Heart right ventricle (tissue), 16 donors: ENCODE measurements at places on chromosomes 12 and 14. TPM values are rescaled to one million over a fixed set of nuclear protein-coding genes. Genes with fewer than 3 reads are reported as not detected.

CLEC4D gene
- 0.31 TPM for total RNA-seq

INSM2 gene
- not detected for total RNA-seq

ADIPOR2 gene
- 41.1 TPM for total RNA-seq

PLEKHG3 gene
- 14.1 TPM for total RNA-seq

OVCH1 gene
- total RNA-seq, result 0.20 TPM

VWF gene
- 480 TPM for total RNA-seq

SRRM4 gene
- 0.38 TPM for total RNA-seq

FLVCR2 gene
- total RNA-seq, result 4.9 TPM

LEMD3 gene
- 10.6 TPM for total RNA-seq

SSTR1 gene
- 1.3 TPM for total RNA-seq

IGF1 gene
- 7.1 TPM for total RNA-seq

TPH2 gene
- total RNA-seq, result not detected

NOVA1 gene
- 7.6 TPM for total RNA-seq

DENND5B gene
- 45.2 TPM for total RNA-seq

LRRIQ1 gene
- total RNA-seq, result 0.14 TPM

LIN7A gene
- total RNA-seq, result 10.1 TPM

OR6C2 gene
- not detected for total RNA-seq

SELPLG gene
- 3.9 TPM for total RNA-seq

CCDC88C gene
- 8.4 TPM for total RNA-seq

ZNF605 gene
- total RNA-seq, result 9.3 TPM

TRIM9 gene
- 1.2 TPM for total RNA-seq

KRT6C gene
- not detected for total RNA-seq

POTEG gene
- not detected for total RNA-seq

PLEKHG7 gene
- not detected for total RNA-seq

DHRS2 gene
- total RNA-seq, result not detected

SUOX gene
- total RNA-seq, result 41.1 TPM

SLC41A2 gene
- 8.0 TPM for total RNA-seq

HOXC4 gene
- not detected for total RNA-seq

SCN8A gene
- total RNA-seq, result not detected

MIP gene
- total RNA-seq, result not detected

KCNC2 gene
- not detected for total RNA-seq

GPRC5D gene
- not detected for total RNA-seq

VRTN gene
- not detected for total RNA-seq

ARL6IP4 gene
- total RNA-seq, result 130 TPM

SYT1 gene
- total RNA-seq, result 0.15 TPM

LGALS3 gene
- total RNA-seq, result 150 TPM

KLRF1 gene
- not detected for total RNA-seq

GPR132 gene
- total RNA-seq, result 0.55 TPM

BDKRB1 gene
- not detected for total RNA-seq

SLC6A12 gene
- 0.87 TPM for total RNA-seq

ANKS1B gene
- total RNA-seq, result 1.9 TPM

CACNA2D4 gene
- 2.9 TPM for total RNA-seq

CLEC4C gene
- total RNA-seq, result not detected

IKZF4 gene
- 9.1 TPM for total RNA-seq
